ENCODE measurements at places on chromosomes 16 and 17. TPM values are rescaled to one million over a fixed set of nuclear protein-coding genes. Genes with fewer than 3 reads are reported as not detected.
A peak's percentile ranks its signal among the peaks of the same experiment; 100 is the strongest.

GRCh38 chr17:15112846-15113617, 152.1 kb downstream of the PMP22 start:
- DNase-seq: no peak

The NEUROD2 gene
- not detected for total RNA-seq

DNA sequence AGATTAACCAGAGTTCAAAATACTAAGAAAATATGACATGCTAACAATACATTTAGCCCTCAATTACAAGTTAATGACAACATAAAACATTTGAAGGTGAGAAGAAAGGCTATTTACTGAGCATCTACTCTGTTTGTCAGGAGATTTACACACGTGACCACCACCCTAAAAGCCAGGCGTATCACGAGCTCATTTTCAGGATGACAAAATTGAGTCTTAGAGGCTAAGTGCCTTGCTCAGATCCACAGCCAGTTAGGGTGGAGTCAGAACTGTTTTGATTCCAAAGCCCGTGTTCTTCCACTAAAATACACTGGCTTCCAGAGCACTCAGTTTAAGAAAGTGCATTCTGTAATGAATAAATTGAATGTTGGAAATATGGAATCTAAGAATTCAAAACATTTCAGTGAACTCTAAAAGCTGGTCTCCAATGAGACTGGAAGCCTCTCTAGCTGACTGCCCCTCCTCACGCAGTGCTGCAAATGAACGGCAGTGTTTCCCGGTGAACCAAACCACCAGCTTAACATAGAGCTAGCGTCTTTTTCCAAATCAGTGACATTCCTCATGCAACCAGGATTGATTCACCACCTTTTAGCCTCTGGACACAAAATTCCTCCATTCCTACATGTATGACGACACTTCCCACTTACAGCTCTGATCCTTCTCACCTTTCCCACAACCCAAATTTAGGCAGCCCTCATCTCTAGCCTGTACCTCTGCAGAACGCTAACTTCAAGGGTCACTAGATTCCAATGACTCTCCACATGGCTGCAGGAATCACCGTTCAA, 5.9 kb downstream of the ZDHHC7 start:
- no peak for DNase-seq

The TBX2 gene
- total RNA-seq: 0.13 TPM

DNA sequence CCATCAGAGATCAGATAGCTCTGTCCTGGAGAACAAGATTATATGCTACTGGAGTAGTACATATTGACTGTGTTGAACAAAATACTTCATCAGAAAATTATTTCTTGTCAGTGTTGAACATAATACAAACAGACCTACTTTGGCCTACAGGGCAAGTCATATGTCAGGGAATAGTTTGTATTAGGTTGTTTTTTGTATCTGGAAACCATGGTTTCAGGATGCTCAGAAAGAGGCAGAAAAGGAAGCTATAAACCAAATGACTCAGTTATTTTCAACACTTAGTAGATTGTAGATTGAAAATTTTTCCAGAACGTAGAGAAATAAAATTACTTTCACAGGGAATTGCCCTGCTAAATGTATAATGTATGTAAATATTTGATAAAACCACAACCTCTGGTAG, 198.4 kb downstream of the CYB561 start:
- DNase-seq: no peak

DNA sequence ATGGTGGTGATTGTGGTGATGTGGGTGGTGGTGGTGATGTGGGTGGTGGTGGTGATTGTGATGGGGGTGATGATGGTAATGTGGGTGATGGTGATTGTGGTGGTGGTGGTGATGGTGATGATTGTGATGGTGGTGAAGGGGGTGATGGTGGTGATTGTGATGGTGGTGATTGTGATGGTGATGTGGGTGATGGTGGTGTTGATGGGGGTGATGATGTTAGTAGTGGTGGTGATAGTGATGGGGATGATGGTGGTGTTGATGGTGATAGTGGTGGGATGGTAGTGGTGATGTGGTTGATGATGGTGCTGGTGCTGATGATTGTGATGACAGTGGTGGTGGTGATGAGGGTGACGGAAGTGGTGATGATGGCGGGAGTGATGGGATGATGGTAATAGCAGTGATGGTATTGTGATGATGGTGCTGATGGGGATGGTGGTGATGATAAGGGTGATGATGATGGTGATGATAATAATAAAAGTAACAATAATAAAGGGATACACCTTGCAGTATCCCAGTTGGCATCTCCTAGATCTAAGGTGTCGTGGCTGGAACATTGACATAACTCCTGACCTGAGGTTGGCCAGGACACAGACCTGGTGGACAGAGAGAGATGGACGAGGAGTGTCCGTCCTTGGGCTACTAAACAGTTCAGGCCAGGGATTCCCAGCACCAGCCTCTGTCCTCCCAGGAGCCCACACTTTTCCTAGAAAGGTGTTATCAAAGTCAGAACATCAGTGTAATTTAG, 344.5 kb downstream of the SEC14L1 start:
- DNase-seq: no peak

- DNase-seq: no peak
These were observed 388.5 kb upstream of the CA10 start for GRCh38 chr17:52546990-52547389.

DNA sequence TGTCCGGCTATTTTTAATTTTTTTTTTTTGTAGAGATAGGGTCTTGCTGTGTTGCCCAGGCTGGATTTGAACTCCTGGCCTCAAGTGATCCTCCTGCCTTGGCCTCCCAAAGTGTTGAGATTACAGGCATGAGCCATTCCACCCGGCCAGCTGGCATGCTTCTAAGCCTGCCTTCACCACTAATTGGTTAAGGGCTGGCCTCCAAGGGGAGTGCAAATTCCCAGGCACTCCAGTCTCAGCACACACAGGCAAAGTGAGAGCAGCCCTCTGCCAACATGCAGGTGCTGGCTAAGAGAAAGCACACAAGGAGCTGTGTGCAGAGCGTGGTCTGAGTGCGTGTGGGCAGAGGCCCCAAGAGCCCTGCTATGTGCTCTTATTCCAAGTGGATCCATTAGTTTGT, 149.8 kb upstream of the HS3ST2 start:
- no peak for DNase-seq

DNA sequence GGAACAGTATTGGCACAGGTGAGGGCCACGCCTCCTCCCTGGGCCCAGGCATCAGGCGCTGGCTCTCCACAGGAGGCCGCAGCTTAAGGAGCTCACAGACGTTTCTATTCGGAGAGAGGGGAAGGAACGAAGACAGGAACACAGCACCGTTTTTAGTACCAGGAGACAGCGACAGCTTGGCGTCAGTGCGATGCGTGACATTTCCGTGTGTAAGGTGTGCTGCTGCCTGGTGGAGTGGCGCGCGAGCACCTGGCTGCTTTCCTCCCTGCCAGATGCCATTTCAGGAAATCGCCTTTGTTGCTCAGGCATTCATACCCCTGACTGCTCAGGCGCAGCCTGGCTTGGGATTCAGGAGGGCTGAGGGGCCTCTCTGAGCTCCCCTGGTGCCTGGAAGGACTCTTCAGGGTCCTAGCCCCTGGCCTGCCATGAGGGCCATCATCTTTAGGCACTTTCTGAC, 367.5 kb downstream of the CPPED1 start:
- no peak for DNase-seq

The RAB37 gene
- not detected for total RNA-seq

DNA sequence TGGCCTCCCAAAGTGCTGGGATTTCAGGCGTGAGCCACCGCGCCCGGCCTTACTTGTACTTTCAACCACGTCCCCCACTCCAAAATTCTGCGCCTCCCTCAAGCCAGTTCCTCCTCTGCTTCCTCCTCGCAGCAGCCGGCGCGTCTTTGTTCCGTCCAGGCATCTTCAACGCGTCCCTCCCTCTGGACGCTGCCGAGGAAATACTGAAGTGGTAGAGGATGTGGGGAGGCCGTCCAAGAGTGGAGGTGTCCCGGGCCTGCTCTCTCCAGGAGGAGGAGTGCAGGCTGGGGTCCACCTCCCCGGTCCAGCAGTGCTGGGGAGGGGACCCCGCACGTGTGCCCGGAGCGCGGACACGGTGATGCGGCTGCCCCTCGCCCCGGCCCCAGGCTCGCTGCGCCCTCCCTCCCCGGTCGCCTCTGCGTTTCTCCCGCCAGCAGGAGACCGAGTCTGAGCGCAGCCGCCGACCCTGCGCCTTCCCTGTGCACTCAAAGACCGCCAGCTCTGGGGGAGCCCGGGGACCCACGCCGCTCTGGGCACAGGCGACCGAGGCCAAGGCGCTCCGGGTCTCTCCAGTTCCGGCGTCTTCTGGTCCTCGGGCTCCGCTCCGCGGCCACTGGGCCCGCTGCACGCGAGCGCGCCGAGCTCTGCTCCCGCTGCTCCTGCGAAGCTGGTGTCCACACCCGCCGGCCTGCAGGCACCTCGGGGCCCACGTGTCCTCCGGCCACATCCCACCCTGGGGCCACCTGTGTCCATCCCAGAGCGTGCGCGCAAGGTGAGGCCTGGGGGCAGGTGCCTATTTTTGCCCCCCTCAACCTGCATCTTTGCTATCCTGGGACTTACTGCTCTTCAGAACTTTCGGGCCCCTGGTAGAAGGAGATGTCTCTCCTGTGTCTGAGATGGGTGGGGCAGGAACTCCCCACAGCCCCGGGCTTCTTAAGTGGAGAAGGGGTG, 31.7 kb downstream of the OSBPL7 start:
- peak; percentile 66 for DNase-seq

- no peak for DNase-seq
These were observed 45.9 kb downstream of the ABAT start for GRCh38 chr16:8720080-8720966.

The ALOX12 gene
- 0.47 TPM for total RNA-seq

GRCh38 chr16:88582912-88583575, 12.8 kb downstream of the ZC3H18 start:
- DNase-seq: no peak

The QPRT gene
- total RNA-seq: 86.5 TPM

The ADAMTS18 gene
- not detected for total RNA-seq

The TMEM97 gene
- total RNA-seq: 65.3 TPM

DNA sequence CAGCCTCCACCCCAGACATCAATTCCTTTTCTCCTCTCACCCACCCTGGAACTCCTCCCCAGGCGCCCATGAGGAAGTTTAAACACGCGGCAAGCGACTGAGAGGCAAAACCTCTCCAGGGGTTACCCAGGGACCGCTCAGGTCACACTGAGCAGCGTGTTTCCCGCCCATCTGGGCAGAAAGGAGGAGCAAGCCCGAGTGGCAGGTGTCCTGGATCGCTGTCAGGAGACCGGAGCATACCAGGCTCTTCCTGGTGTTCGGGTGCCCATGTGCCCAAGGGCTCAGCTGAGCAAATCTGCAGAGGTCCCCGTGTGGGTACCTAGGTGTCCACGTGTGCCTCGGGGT, 491 bp downstream of the SLC25A19 start:
- DNase-seq: peak; percentile 55

DNA sequence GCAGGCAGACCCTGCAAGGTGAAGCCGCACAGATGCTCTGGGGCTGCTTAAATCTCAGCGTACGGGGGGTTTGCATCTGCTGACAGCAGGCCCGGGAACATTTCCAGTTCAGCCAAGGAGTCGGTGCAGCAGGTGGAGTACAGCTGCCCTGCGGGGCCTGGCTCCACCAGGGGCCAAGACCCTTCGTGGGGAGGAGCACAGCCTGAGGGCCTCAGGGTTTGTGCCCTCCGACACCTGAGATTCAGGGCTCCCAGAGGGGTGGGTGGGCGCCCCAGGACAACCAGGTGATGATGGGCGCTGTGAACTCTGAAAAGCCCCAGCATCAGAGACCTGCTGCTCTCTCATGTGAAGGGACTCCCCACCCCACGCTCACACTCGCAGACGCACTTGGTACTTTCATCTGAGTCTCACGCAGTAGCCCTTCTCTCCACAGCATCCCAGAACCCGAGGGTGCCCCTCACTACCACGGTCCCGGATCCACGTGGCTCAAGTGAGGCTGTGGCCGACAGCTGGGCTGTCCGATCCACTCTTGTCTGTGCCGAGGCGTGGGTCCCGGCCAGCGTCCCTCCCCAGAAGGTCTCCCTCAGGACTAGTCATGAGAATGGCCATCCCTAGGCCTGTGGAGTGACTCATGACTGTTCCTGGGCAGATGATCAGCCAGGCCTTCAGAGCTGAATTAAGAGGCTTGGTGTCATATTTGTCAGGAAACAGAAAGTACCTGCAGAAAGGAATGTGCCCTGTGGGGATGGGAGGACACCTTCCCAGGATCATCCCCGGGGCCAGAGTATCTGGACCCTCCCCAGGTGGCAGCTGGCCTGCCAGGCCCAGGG, 29.6 kb downstream of the ACSF3 start:
- DNase-seq: no peak

GRCh38 chr16:86083382-86084002, 184.5 kb downstream of the IRF8 start:
- no peak for DNase-seq

DNA sequence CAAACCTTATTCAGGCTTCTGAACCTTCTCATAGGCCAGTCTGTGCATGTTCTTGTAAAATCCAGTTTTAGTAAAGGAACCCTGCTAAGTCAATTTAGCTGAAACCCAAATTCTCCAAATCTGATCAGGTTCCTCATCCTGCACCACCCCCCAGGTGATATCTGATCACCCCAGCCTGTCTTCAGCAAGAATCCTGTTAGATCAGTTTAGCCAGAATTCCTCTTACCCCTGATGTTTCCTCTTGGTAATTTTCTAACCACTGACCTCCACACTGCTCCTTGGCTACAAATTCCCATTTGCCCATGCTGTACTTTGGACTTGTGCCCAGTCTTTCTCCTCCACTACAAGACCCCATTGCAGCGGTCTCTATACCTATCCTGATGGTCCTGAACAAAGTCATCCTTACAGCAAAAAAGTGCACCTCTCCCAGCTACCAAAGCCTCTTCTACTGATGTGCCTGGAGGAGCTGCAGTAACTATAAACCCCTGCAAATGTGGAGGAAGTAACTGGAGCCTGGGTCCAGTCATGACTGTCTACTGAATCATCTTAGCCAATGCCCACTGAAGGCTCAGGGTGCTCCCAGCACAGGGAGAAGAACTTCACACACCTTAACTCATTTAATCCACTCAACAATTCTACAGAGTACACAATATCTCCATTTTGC, 23.8 kb downstream of the TEX14 start:
- no peak for DNase-seq

GRCh38 chr16:47613251-47613650, 152.1 kb downstream of the PHKB start:
- DNase-seq: no peak

The KRT31 gene
- not detected for total RNA-seq

DNA sequence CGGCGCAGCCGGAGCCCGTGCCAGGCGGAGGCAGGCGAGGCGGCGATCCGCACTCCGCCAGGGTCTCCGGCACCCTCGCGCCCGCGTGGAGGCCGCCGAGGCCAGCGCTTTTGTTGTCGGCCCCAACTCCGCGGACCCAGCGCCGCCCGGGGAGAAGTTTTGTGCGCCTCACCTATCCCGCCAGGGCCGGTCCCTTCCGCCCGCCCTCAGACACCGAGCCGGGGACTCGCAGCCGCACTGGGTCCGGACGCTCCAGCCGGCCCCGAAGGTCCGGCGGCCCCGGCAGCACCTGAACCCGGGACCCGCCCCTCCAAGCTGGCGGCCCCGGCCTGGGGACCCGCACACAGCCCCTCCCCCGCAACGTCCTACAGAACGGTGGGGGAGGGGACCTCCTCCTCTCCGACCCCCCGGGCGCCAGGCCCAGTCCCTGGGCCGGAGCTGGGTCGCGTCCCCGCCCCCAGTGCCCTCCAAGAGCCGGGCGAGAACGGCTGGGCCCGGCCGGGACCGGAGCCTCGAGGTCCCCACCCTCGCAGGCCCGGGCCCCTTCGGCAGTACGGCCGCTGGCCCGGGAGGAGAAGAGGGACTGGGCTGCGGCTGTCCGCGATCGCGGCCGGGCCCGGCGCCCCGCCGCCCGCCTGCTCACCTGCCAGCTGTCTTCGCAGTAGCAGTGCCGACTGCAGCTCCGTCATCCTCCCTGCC, 698 bp downstream of the UBE2G1 start:
- DNase-seq: peak; percentile 64

- DNase-seq: no peak
These were observed 154.8 kb upstream of the TNRC6C start for GRCh38 chr17:77803726-77804125.

The KRT39 gene
- not detected for total RNA-seq

The PDILT gene
- not detected for total RNA-seq
